ENCODE measurements at places on chromosomes 5 and 9. TPM values are rescaled to one million over a fixed set of nuclear protein-coding genes. Genes with fewer than 3 reads are reported as not detected.

Gene SPINK7
- total RNA-seq = not detected

Gene SMIM32
- not detected for total RNA-seq

Gene WNT8A
- total RNA-seq = not detected

Gene KCNV2
- not detected for total RNA-seq
